M059J (cell line): ENCODE measurements at places on chromosomes 6 and 20.

GRCh38 chr6:159056432-159056831, 11.6 kb upstream of the TAGAP start:
- DNase-seq = no peak

- no peak for DNase-seq
Observed at GRCh38 chr6:168120390-168121302, 41.6 kb upstream of the FRMD1 start.

- no peak for DNase-seq
Observed at GRCh38 chr6:146146836-146147235, 118.0 kb downstream of the GRM1 start.

- DNase-seq = peak; percentile 94
Observed at GRCh38 chr20:19735446-19735845, 22.6 kb upstream of the RIN2 start.

- peak; percentile 31 for DNase-seq
Observed at GRCh38 chr6:79946272-79947190, 822 bp downstream of the ELOVL4 start.
